ENCODE measurements at places on chromosomes 1 and 21.

GRCh38 chr1:43994794-43995790, 3.7 kb downstream of the CCDC24 start:
- no peak for DNase-seq

DNA sequence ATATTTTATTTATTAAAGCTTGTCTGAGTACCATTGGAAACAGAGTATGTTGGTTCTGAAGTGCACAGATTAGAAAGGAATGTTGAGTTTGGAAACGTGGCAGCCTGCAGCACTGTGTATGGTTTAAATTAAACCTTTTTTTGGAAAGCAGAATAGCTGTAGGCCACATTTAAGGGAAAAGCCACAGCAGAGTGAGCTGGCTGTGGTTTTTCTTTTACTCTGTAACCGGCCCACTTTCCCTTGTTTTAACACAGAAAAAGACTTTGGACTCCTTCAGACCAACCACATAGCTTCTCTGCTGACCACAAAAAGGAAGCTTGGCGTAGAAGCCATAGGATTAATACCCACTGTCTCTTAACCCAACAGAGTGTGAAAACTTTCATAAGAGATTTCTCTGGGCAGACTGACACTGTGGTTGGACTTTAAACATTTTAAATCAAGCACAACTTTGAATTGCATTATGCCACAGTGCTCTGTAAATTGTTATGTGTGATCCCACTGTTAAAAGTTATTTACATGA, 75.2 kb downstream of the NFIA start:
- DNase-seq = no peak

GRCh38 chr1:183012301-183012994, 10.8 kb upstream of the LAMC1 start:
- DNase-seq = no peak

- peak; percentile 56 for DNase-seq
Measured at GRCh38 chr21:42839271-42840231, 39.8 kb downstream of the WDR4 start.

- peak; percentile 94 for DNase-seq
Measured at GRCh38 chr1:17630048-17630830, 90.7 kb downstream of the ARHGEF10L start.

DNA sequence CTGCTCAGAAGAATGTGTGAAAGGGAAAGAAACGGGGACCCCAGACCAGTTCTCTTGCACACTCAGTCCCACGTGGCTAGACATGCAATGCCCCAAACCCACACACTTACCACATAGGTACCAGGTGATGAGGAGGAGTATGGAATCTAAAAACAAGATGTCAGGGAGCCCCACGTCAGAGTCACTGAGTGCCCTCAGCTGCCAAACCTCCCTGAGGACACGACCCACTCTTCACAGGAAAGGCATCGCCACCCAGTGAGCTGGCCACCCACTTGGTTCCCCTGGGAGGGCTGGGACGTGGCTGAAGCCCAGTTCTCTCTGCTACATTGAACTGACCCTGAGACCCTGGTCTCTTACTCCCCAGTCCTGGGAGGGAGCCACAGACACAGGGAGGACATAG, 41.4 kb downstream of the MRPL37 start:
- DNase-seq = no peak

- no peak for DNase-seq
Measured at GRCh38 chr1:220368352-220369265, 96.4 kb upstream of the RAB3GAP2 start.

DNA sequence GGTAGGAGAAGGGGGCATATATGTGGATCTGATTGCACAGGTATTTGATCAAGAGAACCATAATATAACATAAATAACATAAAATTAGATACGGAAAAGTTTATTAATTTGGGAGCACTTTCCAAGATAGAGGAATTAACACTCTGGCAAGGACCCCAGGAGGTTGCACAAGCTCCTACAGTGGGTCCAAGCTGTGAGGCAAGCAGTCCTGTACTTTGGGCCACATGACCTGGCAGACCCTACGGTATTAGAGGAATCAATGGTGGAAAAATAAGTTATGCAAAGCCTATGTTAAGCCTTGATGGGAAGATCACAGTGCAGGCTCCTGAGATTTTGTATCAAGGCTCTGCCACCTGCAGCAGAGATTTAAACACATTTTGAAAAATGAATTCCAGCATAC, 220.1 kb downstream of the COL24A1 start:
- DNase-seq = no peak

Data from coronary artery (tissue), 2 donors.